Stimulated activated CD8-positive, alpha-beta memory T cell treated with anti-CD3 and anti-CD28 coated beads, Interleukin-15, amount 100 ng/mL, for 48 hours (primary cell): ENCODE measurements at places on chromosomes 12 and 14.

GRCh38 chr14:94473666-94474410, 2.2 kb downstream of the SERPINA9 start:
- no peak for DNase-seq

DNA sequence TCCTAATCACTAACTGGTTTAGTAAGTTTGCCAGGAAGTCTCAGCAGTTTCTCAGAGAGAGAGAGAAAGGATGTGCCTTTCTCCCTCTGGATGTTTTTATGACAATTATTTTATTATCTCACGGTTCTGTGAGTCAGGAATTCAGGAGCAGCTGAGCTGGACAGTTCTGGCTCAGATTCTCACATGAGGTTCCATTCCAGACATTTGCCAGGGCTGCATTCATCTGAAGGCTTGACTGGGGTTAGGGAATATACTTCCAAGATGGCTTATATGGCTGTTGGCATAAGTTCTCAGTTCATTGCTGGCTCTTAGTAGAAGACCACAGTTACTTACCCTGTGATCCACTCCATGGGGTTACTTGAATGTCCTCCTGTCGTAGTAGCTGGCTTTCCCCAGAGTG, 101.2 kb upstream of the ATF7IP start:
- DNase-seq: no peak

GRCh38 chr14:77133720-77134338, 7.8 kb downstream of the ZDHHC22 start:
- no peak for DNase-seq

DNA sequence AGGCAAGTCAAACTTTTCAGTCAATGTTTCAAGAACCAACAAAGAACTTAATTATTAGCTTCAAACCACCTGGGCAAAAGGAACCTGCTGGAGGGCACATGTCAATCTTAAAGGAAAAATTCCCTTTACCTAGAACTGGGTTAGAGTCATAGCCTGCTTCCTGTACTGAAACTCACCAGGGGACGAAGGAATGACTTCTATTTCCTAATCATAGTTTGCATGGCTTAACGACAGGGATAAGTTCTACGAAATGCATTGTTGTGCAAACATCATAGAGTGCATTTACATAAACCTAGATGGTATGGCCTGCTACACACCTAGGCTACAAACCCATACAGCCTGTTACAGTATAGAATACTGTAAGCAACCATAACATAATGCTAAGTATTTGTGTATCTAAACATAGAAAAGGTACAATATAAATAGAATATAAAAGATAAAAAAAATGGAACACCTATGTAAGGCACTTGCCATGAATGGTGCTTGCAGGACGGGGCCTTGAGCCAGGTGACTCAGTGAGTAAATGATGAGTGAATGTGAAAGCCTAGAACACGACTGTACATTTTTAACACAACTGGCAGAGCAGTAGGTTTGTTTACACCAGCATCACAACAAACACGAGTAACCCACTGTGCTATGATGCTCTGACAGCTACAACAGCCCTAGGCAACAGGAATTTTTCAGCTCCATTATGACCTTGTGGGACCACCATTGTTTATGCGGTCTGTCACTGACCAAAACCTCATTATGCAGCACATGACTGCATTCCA, 234.9 kb upstream of the CAND1 start:
- no peak for DNase-seq

DNA sequence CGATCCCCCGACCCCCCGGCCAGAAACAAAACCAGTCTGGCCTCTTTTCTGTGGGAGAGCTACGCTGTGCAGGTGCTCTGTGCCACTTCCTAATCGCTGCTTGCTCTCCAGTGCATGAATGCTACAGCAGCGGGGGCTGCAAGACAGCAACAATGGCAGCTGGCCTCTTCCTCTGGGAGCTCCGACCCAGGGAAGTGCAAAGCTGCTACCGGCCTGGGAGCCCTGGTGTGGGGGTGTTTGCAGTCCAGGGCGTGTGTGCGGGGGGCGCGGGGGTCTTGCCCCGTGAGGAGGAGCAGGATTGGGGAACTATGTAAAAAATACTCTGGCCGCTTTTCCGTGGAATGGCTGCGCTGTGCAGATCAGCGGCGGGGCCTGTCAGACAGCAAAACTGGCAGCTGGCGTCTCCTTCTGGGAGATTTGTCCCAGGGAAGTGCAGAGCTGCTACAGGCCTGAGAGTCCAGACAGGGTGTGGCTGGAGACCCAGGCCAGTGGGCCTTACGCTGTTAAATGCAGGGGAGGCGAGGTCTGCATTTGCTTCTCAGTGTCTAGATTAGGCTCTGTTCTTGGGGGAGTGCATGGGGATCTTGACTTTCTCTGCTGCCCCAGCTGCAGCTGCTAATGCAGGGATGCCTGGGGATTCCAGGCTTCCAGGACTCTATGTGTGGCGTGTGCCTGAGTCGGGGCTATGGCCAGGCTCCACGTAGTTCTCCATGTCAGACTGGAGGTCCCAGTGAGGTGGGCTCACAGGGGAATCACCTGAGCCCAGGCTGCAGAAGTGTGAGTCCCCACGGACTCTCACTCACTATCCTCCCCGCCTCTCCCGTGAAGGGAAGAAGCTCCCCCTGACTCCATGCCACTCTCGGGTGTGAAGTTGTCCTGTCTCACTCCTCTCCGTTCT, 344.5 kb downstream of the AEBP2 start:
- no peak for DNase-seq

- no peak for DNase-seq
Measured at GRCh38 chr12:63814146-63814772, 30.2 kb upstream of the SRGAP1 start.

GRCh38 chr14:39247256-39247655, 13.5 kb downstream of the MIA2 start:
- DNase-seq: no peak

DNA sequence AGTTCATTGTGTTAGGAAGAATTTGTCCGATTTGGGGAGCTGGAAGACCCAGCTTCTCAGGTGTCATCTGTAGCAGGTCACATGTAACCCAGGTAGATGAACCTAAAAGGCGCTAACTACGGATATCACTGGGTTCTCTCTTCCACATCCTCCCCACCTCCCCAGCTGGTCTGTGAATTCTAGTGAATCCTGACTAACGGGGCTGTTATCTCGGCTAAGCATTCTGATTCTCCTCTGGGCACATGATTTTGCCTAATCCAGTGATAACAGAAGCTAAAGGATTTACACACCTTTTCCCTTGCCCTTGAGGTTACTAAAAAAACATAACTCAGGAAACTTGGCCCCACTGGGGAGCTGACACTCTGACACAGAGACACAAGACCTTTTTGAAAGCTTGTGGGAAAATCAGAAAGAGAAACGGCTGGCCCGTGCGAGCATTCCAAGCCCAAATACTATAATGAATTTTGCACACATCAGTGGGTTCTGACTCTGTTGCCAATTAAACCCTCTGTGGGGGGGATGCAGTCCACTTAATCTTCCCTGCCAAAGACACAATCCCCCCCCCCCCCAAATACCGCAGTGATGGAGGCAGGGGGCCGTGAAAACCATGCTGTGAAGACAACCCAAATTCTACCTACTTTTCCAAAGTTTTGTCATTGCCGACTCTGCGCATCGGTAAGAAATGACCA, 81.0 kb upstream of the FZD10 start:
- no peak for DNase-seq

DNA sequence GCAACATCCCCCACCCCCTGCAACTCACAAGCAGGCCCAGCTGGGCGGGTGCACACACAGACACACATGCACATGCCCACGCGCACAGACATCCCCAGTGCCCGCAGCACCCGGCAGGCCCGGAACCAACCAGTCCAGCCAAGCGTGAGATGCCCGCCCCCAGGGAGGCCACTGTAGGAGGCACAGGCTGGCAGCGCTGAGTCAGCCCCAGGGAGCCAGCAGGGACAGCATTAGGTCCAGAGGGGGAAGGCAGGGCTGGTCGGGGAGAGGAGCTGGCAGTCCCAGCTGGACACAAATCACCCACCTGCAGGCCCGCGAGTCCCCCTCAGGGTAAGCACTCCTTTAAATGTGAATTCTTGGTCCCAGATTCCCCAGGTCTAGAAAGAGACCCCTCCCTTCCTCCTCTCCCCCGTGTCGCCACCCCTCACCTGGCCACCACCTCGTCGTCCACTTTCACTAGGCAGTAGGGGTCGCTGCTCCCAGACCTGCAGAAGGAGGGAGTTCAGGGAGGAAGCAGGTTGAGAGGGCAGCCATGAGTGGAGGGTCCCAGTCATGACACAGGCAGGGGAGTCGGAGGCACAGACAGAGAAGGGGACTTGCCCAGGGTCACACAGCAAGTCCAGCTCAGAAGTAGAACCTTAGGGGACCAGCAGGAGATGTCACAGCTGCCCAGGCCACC, 5.0 kb downstream of the RASAL1 start:
- no peak for DNase-seq

DNA sequence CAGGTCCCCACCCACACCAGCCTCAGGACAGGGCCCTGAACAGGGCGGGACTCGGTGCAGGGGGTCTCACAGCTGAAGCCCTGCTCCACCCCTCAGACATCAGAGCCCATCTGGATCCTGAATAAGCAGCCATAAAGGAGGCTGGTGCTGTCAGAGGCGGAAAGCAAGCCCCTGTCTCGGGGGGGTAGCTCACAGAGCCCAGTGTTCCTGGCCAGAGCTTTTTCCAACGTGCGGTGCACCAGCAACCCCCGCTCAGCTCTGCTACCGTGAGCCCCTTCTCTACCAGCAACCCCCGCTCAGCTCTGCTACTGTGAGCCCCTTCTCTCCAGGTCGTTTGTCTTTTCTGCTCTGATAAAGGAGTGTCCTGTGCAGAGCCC, 136.5 kb upstream of the SFSWAP start:
- DNase-seq: no peak

DNA sequence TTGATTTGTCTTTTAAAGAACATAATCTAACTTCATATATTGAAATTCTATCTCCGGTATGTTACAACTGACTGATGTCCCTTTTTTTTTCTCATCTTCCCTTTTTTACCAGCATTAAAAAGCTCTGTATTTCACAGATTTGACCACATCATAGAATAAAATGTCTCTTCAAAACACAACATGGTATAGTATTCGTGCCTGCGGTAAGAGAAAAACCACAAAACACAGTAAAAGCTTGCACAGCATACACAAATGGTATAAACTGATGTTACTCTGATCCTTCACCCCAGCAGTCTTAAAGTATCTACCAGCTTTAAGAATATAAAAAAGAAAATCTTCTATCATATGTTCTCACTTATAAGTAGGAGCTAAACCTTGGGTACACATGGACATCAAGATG, 83.4 kb downstream of the HECTD1 start:
- DNase-seq: no peak

DNA sequence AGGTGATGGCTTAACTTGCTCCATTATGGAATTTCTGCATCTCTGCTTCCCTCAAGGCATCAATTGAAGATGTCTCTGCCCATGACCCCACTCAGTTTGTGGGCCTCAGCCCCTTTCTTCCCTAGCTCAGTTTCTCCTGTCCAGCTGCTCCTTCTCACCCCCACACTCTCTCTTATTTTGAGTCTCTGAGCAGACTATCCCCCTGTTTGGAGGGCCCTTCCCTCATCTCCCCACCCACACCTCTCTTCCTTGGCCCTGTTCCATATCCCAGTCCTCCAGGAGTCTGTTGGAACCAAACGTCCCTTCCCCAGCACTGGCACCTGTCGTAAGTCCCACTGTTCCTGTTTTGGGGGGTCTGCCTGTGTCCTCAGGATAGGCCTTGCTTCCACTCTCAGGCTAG, 8.3 kb upstream of the KRT1 start:
- no peak for DNase-seq

DNA sequence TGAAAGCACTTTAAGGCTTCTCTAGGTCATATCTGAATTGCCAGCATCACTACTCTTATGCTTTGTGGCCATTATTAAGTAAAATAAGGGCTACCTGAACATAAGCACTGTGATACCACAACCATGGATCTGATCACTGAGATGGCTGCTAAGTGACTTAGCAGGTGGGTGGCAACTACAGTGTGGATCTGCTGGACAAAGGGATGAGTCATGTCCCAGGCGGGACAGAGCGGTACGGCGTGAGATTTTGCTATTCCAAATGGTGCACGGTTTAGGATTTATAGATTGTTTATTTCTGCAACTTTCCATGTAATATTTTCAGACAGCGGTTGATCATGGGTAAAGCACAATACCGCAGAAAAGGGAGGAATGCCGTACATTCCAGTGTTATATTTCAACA, 39.4 kb downstream of the MLXIP start:
- no peak for DNase-seq

DNA sequence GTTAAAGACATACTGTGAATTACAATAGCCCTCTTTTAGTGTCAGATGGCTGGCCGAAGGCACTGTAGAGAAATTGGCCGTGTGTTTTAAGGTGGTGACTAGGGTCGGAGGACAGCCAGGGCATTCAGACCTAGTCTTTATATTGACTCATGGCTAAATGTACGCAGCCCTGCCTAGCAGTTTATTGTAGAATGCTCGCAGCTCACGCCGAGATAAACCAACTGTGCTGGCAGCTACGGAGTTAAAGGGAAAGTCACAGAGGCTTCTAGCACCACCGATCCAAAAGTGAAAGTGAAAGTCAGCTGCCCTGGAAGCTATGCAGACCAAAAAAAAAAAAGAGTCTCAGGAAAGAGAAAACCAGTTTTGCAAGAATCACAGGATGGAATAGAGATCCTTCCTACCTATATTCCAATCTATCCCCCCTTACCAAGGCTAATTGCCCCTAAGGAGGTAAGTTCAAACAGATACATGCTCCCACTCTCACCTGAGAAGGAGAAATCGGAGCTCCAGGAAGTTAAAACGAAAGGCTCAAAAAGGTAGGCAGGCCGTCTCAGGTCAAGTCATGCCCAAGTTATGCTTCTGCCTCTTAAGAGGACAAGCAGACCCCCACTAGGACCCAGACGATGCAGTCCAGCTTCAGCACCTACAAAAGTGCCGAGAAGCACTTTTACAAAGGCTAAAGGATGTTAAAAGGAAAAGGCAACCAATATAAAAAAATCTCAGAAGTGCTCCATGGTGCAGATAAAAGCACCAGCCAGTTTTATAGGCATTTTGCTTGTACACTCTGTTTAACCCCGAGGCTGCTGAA, 24.8 kb downstream of the KLRK1 start:
- DNase-seq: no peak

- no peak for DNase-seq
Measured at GRCh38 chr12:64890873-64891468, 66.5 kb downstream of the TBC1D30 start.

DNA sequence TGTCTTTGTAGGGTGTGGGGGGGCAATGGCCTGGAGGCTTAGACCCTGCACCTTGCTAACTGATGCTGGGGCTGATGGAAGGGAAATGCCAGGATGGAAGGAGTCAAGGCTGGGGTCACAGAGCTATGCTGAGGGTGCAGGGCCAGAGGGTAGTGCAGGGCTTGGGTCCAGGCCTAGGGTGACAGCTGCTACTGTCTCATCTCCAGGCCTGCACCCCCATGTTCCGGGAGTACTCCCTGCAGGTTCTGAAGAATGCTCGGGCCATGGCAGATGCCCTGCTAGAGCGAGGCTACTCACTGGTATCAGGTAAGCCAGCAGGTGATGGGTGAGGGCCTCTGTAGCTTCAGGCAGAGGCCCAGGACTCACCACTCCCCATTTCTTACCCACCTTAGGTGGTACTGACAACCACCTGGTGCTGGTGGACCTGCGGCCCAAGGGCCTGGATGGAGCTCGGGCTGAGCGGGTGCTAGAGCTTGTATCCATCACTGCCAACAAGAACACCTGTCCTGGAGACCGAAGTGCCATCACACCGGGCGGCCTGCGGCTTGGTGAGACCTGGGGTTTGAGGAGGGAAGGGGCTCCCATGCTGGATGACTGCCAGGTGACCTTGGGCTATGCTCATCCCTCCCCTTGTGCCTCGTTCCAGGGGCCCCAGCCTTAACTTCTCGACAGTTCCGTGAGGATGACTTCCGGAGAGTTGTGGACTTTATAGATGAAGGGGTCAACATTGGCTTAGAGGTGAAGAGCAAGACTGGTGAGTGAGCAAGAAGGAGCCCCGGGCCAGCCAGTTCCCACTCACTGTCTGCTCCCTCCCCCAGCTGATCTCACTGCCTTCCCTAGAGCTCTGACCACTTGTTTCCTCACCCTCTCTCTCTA, 4.1 kb downstream of the SHMT2 start:
- DNase-seq: no peak
